ENCODE measurements at places on chromosomes 5 and 9. TPM values are rescaled to one million over a fixed set of nuclear protein-coding genes. Genes with fewer than 3 reads are reported as not detected.

Gene LECT2
- not detected for total RNA-seq

DNA sequence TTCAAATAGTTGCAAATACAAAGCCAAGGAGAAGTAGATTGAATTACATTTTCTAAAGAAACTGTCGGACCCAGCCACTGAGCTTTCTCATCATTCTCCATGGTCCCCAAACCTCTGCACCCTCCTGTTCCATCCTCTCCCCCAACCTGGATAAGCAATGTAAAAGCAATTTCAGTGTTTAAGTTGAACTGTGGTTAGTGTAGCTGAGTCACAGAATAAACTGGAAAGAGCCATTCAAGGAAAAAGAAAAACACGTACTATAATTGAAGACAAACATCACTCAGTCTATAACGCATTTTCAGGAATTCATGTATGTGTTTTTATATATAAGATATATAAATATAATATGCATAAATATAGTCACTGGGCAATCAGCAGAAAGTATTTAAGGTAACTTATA is 54.1 kb upstream of the TMEM161B start:
- no peak for DNase-seq

Gene FOXD4L4
- 0.10 TPM for total RNA-seq

DNA sequence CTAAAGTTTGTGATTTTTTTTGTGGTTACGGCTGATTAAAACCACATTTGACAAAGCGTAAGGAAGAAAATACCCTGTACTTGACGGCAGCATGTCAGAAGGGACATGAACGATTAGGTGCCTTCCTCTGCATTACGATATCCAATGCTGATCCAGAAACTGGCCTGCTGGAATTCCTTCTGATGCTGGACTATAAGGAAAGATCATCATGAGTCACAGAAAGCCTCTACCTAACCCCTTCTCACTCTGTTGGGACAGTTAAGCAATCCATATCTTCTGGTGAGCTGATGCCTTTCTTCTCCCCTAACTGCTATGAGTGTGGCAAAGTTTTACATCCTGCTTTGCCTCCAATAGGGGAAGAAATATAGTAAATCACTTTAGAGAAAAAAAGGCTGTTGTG is 78.4 kb upstream of the PAPPA start:
- DNase-seq = no peak

Gene GTF3C4
- total RNA-seq = 12.2 TPM

GRCh38 chr5:56415356-56415765 is 182.2 kb upstream of the ANKRD55 start:
- no peak for DNase-seq

Gene EFNA5
- total RNA-seq = not detected

Gene VDAC1
- 259 TPM for total RNA-seq

GRCh38 chr5:17817990-17818389 is 183.7 kb downstream of the TAF11L14 start:
- no peak for DNase-seq

DNA sequence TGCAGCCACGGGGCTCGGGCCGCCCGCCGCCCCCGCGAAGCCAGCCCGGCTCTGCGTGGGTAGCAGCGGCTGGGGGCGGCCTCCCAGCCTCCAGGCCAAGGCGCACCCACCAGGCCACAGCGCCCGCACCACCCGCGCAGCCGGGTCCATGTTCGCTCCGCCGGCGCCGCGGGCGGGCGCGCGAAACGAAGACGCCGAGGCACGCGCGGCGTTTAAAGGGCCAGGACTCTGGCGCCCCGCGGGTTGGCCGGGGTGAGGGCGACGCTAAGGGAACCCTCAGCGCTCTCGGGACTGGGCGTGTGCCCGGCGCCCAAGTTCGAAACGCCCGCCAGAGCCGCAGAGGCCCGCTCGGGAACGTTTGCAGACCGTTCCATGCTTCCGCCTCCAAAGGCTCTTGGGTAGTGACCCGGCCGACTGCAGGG is at the start of gene PTGES2:
Gene PTGES2 (minus strand): TSS at position 162 of the 422 bp plus-strand sequence. CDS start 12 bp downstream, at position 150.
- peak; percentile 82 for DNase-seq

DNA sequence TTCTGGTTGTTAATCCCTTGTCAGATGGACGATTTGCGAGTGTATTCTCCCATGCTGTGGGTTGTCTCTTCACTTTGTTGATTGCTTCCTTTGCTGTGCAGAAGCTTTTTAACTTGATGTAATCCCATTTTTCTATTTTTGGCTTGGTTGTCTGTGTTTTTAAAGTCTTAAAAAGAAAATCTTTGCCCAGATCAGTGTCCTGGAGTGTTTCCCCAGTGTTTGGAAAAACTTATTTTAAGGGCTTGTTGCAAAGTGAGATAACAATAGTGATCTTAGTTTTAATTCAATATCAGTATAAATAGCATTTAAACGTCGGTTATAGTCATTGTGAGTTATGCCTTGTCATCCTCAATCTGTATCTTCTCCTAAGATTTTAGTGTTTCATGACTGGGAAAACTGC is 329.5 kb downstream of the CCDC171 start:
- DNase-seq = no peak

- no peak for DNase-seq
These were observed 85.0 kb upstream of the HRH2 start for GRCh38 chr5:175572886-175573285.

Gene PTGDS
- 1.2 TPM for total RNA-seq

- no peak for DNase-seq
These were observed 19.7 kb upstream of the MLLT3 start for GRCh38 chr9:20642045-20642444.

Gene ANKRD18B
- not detected for total RNA-seq

DNA sequence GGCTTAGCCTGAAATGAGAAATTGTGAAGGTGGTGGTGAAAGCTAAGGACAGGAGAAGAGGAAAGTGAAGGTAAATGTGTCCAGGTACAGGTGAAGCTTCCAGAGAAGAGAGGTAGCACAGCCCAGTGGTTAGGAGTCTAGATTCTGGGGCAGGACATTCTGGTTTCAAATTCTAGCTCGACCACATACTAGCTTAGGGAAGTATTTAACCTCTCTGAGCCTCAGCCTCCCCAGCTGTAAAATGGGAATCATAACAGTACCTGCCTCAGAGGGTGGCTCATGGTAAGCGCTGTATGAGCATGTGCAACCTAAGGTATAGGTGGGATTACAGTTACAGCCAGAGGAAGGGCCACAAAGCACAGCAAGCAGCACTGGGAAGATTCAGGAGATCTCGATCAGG is 55.2 kb downstream of the PCDH1 start:
- DNase-seq = no peak

GRCh38 chr9:133187561-133188005 is 21.5 kb downstream of the OBP2B start:
- no peak for DNase-seq

GRCh38 chr5:17228821-17229291 is 11.4 kb downstream of the BASP1 start:
- no peak for DNase-seq

- no peak for DNase-seq
These were observed 98.0 kb upstream of the NR3C1 start for GRCh38 chr5:143501310-143502044.

- DNase-seq = no peak
These were observed 34.4 kb downstream of the MAP1B start for GRCh38 chr5:72141440-72142355.

- no peak for DNase-seq
These were observed 26.5 kb downstream of the UBE2R2 start for GRCh38 chr9:33843312-33843961.

Gene GLRA1
- total RNA-seq = not detected

DNA sequence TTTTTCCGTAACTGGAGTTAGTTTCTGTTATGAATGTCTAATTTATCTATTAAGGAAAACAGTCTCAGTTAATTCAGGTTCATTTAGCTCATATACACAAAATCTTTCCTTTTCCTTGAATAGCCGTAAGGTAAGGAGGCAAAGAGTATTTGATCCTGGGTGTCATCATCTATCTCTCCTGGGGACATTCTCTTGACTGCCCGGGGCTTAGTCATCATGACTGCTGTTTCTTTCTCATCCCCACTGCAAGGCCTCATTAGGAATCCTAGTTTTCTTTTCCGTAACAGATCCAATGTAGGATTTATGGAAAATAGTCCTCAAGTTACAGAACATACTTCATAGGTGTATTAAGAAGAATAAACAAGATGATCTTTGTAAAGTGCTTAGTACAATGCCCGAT is 134.9 kb upstream of the CHD1 start:
- DNase-seq = no peak

Gene TAS2R1
- total RNA-seq = not detected

DNA sequence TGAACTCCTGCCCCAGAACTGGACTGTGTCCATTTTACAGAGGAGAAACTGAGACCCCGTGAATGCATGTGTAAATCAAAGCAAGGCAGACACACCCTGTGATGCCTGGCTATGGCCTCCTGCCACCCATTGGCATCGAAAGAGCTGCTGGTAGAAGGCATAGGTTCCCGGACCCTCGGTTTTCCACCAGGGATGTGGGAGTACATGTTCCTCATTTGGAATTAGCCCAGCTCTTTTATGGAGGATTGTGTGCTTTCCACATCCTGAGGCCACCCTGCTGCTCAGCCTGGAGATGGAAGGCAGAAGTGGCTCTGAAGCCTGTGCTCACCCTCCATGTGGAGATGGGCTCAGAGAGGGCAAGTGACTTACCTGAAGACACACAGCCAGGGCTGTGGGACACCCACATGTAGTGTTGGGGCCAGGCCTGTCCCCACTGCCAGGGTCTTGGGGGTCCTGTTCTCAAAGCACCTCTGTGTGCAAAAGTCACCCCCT is 2.8 kb downstream of the SUSD3 start:
- DNase-seq = no peak

Gene TXNDC8
- not detected for total RNA-seq

- no peak for DNase-seq
These were observed 173.3 kb downstream of the PSAT1 start for GRCh38 chr9:78470216-78470615.

GRCh38 chr9:129084087-129084486 is 3.2 kb downstream of the DOLPP1 start:
- no peak for DNase-seq

DNA sequence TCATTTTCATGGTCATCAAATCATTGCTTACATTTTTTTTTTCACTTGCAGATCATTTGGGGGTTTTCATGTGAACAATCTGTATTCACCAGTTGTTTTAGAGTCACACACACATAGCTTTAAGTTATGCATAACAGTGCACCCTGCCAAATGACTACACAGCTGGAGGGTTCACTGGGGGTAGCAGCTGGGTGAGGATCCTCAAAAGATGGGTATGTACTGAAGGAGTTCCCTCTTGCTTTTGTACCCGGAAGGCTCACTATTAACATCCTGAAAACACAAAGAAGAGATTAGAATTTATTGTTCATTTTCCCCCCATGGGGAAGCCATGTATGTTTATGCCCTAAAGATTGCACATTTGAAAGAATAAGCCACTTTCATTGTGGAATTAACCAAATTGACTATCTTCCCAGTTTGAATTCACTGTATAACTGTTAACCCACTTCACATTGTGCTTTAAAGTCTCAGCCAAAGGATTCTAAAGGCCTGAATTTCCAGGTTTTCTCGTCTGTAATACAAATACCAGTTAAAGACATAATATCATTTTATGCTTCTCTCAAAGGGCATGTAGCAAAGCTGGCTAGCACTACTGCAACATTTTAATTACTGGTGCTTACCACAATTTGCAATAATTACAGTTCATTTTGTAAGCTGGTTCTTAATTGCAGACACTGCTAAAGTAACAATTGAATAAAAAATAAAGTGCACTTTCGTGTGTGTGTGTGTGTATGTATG is 466.4 kb upstream of the MEF2C start:
- DNase-seq = no peak

Gene PLEKHG4B
- total RNA-seq = not detected

Gene LCN1
- not detected for total RNA-seq

GRCh38 chr5:127872494-127872893 is 169.3 kb downstream of the CCDC192 start:
- DNase-seq = no peak

GRCh38 chr5:8750100-8750499 is 795.8 kb downstream of the SEMA5A start:
- DNase-seq = no peak

DNA sequence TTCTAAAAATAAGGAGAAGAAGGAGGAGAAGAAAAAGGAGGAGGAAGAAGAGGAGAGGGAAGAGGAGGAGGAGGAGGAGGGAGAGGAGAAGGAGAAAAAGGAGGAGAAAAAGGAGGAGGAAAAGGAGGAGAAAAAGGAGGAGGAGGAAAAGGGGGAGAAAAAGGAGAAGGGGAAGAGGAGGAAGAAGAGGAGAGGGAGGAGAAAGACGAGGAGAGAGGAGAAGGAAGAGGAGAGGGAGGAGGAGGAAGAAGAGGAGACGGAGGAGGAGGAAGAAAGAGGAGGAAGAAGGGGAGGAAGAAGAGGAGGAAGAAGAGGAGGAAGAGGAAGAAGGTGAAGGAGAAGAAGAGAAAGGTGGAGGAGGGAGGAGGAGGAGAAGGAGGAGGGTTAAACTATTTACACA is 210.2 kb upstream of the TRPM3 start:
- no peak for DNase-seq

Gene TAF11L5
- not detected for total RNA-seq

Gene FER
- total RNA-seq = 5.9 TPM

- no peak for DNase-seq
These were observed 200.2 kb downstream of the TRIM36 start for GRCh38 chr5:114969482-114969881.

- no peak for DNase-seq
These were observed 30.4 kb downstream of the PRDM6 start for GRCh38 chr5:123119334-123119986.

Gene STK32A
- total RNA-seq = not detected

DNA sequence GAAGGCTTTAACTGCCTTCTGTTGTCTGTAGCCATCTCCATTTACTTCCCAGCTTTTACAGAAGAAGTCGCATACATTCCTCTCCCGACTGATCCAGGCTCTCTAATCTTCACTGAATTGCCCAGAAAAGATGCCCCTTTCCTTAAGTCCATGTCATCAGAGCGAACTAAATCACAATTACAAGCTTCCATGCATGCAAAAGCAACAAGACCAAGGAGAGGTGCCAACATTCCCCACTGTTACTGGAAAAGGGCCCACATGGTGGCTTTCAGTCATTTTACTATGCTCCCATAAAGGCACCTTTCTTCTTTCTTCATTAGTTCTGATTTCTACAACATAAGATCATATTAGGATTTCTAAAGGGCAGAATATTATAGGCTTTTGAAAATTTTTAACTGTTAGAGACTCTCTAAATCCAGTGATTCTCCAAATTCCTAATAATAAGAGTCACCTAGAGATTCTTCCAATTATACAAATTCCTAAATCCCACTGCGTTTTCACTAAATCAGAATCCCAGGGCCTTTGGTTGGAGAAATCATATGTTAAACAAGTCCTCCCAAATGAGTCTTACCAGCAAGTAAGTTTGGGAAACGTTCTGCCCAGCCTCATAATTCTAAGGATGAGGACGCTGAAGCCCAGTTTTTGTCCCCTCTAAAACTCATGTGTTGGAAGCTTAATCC is 17.0 kb upstream of the ZFR start:
- DNase-seq = no peak

Gene SLC25A51
- total RNA-seq = 31.7 TPM

DNA sequence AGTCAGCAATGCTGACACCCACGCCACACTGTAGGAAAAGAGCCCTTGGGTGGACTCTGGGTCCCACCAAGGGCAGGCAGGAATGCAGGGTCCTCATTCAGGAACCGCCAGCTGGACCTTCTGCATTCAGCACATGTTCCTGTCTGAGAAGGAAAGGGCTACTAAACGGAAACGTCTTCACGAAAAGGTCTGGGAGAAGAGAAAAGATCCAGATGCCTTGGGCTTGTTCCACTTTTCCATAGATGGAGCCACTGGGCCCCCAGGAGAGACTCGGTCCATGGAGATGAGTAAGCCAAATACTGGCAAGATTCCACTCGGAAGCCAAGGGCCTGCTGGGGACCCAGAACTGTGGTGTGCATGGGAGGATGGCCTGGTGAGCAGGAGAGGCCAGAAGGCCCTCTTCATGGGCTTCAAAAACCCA is 38.4 kb downstream of the LHFPL2 start:
- no peak for DNase-seq

GRCh38 chr5:146883511-146883910 is 5.0 kb upstream of the PPP2R2B start:
- no peak for DNase-seq

Gene DPYSL3
- not detected for total RNA-seq

Gene C5orf52
- total RNA-seq = not detected
